ENCODE measurements at places on chromosomes 1 and 21. TPM values are rescaled to one million over a fixed set of nuclear protein-coding genes. Genes with fewer than 3 reads are reported as not detected.

STPG1 gene
- 1.9 TPM for total RNA-seq

- DNase-seq = no peak
These were observed 432.3 kb downstream of the DPYD start for GRCh38 chr1:97488530-97488929.

- no peak for DNase-seq
These were observed 96.6 kb downstream of the RAVER2 start for GRCh38 chr1:64841330-64842065.

DNA sequence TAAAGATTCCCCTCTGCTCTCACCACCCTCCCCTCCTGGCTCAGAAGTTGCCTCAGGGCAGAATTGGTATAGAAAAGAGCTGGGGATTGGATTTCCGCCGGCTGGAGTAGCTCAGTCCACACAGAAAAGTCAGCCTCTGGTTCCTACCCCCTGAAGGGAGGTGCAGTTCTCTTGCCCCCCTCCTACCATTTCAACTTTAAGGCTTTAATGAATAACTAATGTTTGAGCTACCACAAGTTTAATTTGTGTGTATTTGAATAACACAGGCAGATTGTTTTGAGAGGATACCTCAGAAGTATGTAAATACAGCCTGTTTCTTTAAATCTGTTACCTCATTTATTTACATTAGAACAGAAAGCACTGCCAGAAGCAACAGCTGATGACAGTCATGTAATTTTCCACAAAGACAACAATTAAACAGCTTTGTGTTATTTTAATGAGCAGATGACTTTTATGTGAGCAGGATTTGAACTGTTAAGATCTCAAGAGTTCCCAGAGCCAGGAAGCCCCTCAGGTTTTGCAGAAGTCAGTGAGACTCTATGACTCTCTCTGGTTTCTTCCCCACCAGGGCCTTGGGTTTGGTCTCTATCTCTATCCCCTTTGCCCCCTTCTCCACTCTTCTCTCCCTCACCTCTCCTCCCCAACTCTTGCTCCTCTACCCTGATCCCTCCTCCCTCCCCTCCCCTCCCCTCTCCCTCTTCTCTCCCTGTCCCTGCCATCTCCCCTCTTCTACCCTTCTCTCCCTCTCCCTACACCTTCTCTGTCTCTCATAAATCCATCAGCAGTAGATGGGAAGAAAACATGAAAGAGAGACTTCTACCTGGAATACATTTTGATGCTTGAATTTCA is 26.3 kb downstream of the DUSP10 start:
- DNase-seq = no peak

GRCh38 chr1:10830961-10831668 is 34.7 kb upstream of the CASZ1 start:
- no peak for DNase-seq

- DNase-seq = no peak
These were observed 56.0 kb downstream of the MEGF6 start for GRCh38 chr1:3555131-3555920.

DNA sequence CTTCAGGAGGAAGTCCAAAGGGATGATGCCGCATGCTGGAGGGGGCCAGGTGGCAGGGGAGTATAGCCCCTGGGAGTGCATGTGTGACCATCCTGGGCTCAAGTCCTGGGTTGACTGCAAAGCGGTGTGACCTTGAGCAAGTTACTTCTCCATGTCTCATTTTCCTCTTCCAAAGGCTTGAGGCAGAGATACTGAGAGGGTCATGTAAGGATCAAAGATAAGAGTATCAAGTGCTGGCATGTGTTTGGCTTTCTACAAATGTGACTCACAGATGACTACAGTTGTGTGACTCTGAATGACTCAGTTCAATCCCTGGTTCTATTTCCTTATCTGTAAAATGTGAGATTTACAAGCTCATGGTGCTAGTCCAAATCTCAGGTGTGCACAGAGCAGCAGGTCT is 26.1 kb downstream of the PROK1 start:
- no peak for DNase-seq

- no peak for DNase-seq
These were observed 126.4 kb downstream of the CLIC6 start for GRCh38 chr21:34795175-34795547.

TTC34 gene
- total RNA-seq = 0.16 TPM

- DNase-seq = no peak
These were observed 219.5 kb downstream of the TPR start for GRCh38 chr1:186155594-186155993.

DNA sequence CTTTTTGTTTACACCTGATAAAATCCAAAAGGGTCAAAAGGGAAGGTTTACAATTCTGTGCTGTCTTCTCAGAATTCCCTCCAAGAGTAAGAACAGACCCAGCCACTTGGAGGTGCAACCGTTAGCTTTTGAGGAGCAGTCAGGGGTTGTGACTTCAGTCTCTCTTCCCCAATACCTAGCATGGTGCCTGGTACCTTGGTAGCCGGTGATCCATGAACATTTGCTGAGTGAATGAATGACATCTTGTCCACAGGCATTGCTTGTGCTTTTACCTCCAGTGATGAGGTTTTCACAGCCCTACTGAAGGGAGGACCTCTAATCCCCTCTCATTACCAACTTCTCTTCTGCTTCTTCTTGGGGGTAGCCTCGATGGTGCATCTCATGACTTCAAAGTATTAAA is 11.7 kb downstream of the GFI1 start:
- DNase-seq = no peak

DNA sequence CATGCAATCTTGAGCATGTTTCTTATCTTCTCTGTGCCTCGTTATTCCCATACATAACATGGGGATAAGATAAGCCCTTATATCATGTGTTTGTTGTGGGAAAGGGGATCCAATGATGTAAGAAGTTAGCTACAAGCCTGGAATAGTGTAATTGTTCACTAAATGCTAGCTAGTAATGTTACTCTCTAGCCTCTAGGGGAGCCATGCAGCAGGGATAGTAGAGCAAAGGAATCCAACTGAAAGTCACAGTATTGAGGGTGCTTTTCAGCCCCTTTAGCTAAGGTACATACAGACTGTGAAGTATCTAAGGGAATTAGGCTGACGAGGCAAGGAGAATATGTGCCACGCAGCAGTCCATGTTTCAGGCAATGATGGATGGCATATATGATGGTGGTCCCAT is 46.9 kb downstream of the IL23R start:
- no peak for DNase-seq

FAM131C gene
- total RNA-seq = 1.7 TPM

- DNase-seq = no peak
These were observed 219.7 kb downstream of the NFIA start for GRCh38 chr1:61301824-61302657.
